Hippocampal formation (tissue), 2 donors: ENCODE measurements at places on chromosomes 13 and 19.

DNA sequence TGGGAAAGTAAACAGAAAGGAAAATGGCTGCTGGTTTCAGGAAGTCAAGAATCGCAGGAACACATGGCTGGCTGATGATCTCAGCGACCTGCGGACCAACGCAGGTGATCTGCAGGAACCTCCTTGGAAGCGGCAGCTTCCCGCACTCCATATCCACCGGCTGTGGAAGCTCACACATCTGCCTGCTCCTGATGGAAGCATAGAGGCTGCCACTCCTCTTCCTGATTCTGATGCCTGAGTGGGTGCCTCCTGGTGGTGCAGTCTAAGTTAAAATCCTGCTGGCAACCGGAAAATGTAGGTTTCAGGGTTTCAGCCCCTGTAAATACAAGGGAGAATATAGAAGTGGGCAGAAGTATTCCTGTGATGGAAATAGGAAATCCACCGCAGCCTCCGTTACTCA, 75.5 kb downstream of the TNFSF13B start:
- DNase-seq: no peak

- no peak for DNase-seq
These were observed 4.5 kb upstream of the LAIR1 start for GRCh38 chr19:54369082-54369687.

DNA sequence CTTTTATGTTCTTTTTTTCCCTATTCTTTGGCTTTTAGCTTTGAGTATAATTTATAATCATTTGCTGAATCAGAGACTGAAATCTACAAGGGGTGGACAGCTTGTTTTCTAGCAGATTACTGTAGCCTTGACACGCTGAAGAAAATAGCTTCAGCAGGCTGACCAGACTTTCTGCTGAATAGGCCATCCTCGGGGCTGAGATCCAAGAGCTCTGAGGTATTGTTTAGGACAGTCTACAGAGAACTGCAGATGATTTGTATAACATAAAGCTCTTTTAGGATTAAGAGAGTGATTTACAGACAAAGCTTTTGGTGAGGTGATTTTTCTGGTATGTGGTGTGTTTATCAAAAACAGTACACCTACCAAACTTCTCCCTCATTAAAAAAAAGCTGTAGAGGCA, 16.8 kb downstream of the POLR1D start:
- no peak for DNase-seq

GRCh38 chr13:36601186-36601585, 72.6 kb upstream of the SERTM1 start:
- DNase-seq: no peak

- DNase-seq: no peak
These were observed 4.2 kb downstream of the ARHGAP45 start for GRCh38 chr19:1070931-1071791.

- DNase-seq: no peak
These were observed 15.5 kb downstream of the ZNF211 start for GRCh38 chr19:57648331-57649003.

DNA sequence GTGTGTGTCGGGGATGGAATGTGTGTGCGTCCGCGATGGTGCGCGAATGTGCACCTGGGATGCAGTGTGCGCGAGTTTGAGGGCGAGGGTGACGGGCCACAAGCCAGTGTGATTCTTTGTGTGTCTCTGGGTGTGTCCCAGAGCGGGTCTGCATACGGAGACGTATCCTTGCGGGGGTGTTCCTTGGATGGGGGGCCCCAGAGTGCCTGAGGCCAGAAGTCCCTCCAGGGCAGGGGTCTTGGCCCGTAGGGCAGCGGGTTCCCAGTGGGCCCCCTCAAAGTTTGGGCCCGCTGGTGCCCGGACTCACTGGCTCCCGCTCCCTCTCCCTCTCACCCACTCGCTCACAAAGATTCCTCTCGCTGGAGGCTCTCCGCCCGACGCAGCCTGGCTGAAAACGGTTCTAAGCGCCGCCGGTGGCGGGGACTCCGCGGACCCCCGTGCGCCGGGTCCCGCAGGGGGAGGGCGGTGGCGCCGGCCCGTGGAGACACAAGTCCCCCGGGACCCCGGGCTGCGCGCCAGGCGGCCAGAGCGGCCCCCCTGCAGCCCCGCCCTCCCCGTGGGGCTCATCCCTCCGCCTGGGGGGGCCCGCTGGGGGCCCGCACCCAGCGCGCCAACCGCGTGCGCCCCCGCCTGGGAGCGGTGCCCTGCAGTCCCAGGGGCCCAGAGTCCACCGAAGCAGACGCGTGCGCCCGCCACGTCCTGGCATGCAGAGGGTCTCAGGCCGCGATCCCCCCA, 886 bp downstream of the CRLF1 start:
- DNase-seq: no peak

DNA sequence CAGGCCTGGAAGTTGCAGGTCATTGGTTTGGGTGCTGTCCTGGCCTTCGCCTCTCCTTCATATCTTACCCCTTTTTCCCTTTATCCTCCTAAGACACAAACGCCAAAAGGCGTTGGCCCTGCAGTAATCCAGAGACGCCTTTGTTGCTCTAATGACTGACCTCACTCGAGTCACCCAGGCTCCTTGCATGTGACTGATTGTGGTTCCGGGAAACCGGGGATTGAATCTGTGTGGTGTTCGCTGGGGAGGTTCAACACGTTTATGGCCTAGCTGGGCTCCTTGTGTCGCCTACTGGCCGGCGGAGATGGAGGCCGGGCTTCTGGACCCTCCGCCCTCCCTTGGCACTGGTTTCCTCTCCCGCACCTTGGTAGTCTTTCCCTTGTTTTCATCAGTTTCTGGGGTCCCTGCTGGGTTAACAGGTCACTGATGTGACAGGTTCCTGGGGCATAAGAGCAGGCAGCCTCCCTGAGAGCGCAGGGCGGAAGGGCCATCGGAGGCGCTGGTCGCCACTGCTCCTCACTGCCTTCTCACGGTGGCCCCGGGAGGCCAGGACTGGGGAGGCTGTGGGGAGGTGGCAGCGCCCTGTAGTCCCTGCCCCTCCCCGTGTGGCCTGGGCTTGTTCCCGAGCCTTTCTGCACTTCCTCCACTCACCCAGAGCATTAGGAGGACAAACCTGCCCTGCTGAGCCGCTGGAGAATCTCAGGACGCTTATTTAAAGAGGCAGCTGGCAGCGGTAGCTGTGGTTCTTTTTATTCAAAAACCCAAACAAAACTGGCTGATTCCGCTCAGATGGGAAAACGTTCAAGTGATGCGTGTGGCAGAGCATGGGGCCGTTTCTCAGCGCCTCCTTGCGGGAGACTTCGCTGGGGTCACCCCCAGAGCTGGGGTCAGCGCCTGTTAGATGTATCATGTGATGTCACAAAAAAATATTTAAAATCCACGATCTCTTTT, 18.1 kb upstream of the NDUFS7 start:
- DNase-seq: no peak

- no peak for DNase-seq
These were observed 51.7 kb downstream of the MYH14 start for GRCh38 chr19:50255115-50255514.

DNA sequence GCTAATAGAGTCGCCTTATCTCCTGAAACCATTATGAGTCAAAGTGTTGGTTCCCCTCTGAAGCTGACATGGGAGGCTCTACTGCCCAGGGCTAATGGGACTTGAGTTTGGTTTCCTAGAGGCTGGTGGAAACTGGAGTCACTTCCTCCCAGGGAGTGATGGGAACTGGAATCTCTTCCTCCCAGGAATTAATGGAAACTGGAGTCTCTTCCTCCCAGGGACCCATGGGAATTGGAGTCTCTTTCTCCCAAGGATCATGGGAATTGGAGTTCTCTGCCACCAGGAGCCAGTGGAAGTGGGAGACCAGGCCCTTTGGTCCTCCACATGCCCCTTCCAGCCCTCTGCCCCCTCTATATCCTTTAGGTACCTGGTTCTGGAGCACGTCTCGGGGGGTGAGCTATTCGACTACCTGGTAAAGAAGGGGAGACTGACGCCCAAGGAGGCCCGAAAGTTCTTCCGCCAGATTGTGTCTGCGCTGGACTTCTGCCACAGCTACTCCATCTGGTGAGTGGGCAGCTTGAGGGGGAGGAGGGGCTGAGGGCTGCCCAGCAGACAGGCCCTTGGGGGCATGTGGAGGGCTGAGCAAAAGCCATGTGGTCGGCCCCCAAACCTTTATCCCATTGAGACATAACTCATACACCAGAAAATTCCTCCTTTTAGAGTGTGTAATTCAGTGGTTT, 5.5 kb downstream of the BRSK1 start:
- no peak for DNase-seq

- DNase-seq: no peak
These were observed 127.6 kb downstream of the KDM4B start for GRCh38 chr19:5096536-5096935.

- DNase-seq: peak; percentile 75
These were observed 506.7 kb upstream of the PCDH9 start for GRCh38 chr13:67736646-67737420.

DNA sequence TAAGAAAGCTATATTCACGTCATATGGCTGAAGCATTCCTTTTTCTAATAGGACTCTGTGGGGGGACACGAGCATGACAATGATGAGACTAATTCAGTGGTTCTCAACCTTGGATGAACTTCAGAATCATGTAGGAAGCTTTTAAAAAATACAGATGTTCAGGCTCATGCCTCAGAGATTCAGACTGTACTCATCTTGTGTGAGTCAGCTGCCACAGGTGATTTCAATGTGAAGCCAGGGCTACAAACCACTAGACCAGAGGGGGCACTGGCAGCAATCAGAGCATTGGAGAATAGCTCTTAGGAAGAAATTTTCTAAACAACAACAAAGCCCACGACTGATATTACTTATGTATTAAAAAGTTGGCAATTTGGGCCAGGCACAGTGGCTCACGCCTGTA, 91.7 kb downstream of the SERP2 start:
- DNase-seq: no peak

- DNase-seq: no peak
These were observed 7.5 kb downstream of the FBN3 start for GRCh38 chr19:8141726-8142512.

- no peak for DNase-seq
These were observed 500.5 kb upstream of the SPRY2 start for GRCh38 chr13:80841414-80841813.

DNA sequence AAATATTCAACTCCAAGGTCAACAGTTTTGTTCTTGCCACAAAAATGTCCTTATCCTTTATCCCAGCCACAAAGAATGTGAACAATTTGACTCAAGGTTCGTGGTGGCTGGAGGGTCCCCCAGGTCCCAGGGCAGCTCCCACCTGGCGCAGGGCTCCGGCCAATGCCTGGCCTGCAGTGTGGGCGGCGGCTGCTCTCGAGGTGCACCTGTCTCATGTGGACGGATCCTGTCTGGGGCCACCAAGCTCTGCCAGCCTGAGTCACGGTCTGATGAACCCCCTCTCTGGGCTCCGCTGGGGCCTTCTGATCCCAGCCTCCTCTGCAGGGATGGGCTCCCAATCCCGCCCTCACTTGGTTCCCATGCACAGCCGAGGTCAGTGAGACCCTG, 49.4 kb downstream of the GAS6 start:
- no peak for DNase-seq
